NCI-H1436 treated with DMSO at 0.1 percent for 48 hours (cell line): ENCODE measurements at places on chromosomes 1 and 21.

DNA sequence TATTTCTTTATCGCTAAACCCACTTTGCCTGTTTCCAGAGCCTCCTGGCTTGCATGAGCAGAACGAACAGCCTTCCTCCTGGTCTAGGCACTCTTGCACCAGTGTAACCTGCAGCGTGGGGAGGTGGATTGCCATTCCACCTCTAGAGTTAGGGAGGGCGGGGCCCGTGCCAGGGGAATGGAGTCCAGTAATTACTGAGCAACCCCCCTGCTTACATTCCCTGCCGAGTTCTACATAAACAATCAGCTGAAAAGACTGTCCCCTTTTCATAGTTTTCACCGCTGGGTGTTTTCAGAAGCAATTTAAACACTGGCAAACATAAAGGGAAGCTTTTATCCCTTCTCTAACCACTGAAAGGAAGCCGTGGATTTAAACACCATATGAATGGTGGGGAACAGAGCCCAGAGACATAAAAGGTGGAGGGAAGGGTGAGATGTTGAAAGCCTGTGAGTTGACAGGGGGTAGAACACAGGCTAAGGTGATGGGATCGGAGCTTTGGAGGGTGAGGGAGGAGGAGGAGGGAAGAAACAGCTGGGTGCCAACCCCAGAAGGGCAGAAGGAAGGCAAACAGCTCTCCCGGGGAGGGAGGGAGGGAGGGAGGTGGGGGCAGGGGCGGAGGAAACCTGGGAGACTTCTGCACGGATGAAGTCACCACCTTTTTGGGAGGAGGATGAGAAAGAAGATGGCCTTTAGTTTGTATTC lies 68.0 kb upstream of the WDR26 start:
- no peak for DNase-seq

DNA sequence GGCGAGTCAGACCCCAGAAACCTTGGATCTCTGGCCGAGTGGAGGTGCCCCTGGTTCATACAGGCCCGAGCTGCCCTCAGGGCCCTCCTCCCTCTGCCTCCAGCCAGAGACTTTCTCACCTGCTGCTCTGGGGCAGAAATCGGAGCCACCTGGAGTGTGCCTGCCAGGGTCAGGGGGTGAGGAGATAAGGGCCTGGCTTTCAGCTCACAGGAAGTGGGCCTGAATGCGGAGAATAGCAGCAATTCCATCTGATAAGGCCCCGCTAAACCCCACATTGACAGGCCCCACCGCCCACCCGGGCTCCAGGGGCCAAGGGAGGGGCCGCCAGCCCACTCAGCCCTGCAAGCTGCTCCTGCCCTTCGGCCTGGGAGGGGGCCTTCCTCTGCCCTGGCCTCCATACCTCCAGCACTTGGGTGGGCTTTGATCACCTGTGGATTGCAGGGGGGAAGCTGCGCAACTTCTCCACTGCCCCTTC lies 123.7 kb upstream of the ARHGEF16 start:
- no peak for DNase-seq

DNA sequence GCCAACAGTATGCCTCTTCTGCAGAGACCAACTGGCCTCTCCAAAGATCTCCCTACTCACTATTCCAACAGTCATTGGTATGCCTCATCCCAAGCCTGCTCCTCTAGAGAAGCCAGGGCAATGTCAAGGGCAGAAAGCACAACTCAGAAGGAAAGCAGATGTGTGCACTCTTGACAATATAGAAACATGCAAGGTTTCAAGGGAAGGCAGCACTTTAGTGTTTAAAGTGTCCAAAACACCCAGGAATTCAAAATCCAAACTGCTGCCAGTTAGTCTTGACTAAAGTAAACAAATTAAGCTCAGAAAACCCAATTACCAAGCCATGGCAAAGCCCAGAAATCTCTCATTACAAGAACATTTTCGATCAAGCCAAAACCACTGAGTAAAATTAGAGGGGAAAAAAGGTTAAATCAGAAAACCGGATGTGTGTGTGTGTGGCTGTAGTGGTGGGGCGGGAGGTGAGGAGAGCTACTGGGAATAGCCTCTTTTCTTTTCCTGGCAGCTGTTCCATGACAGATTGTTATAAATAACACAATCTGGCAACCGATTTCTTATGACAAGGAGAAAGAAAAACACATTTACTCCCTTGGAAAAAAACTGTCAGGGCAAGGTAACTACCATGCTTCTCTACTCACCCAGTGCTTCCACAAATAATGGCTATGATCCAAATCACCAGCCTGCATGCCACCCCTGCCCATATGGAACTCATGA lies 39.2 kb downstream of the EIF2B3 start:
- no peak for DNase-seq

GRCh38 chr1:31433396-31433930 lies 20.4 kb downstream of the SERINC2 start:
- DNase-seq, result no peak

DNA sequence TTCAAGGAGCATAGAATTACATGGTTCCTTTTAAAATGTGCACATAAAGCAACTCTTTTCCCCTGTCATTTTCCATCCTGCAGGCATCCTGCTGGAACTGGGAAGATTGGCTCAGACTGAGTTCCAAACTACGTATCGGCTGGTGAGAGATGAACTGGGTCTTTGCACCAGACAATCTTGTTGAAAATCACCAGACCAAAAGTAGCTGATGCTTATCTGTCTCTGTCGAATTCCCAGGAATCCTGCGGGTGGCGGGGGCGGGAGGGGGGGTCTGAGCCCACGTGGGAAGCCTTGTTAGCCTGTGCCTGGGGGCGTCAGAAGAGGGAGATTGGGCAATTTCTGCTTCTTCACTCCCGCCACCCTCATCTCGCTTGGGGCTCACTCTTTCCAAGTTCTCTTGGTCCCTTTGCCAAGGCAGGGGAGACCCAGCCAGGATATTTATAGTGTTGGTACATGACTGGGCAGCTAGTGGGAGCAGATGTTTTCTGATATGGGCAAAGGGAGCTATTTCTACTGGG lies 90.1 kb upstream of the SLC25A33 start:
- no peak for DNase-seq

- no peak for DNase-seq
Measured at GRCh38 chr1:228314658-228315483, 91.8 kb downstream of the TRIM11 start.

DNA sequence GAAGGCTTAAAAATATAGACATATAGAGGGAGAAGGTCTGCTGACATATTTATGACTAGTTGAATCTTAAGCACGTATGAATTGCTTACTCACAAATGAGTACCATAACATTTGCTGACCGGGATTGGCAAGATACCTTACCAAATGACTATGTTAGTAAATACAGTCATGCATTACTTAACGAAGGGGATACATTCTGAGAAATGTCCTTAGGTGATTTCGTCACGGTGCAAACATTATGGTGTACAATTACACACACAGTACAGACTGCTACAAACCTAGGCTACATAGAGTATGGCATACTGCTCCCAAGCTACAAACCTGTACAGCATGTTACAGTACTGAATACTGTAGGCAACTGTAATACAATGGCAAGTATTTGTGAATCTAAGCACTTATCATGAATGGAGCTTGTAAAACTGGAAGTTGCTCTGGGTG lies 19.4 kb upstream of the UBE2U start:
- no peak for DNase-seq

DNA sequence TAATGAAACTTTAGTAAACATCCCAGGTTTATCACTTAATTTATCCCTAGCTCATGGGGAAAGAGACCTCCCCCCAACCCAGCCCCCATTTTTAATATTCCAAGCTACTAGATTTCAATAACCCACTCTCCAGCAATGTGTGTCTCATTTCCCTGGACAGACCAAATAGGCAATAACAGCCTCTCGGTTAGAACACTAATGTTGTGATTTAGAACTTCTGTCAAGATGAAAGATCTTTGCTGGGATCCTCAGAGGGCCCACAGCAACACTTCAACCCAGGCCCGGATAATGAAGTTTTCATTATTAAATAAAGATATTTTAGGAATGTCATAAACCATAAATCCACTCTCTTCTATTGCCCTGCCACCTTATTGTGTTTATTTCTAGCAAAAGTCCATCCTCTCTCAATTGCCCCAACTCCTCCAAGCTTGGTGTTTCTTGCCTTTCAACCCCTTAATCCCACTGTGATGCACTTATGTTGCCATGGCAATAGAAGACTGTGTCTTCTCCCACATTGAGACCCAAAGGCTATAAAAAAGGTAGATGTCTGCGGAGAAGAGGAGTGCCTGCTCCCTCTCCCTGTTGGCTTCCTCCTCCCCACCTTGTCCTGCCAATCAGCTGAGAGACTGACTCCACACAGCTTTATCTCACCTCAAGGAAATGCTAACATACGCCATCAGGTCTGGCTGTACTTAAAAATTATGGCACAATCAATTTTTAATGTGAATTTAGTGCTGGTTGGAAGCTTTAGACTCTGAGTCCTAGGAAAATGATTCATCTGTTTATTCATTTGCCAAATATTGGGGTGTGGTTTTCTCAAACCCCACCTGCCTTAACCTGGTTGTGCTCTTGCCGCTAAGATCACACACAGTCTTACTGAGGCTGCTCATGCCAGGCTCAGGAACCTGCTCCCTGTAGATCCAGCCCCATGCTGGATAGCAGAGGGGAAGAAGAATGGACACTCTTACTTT lies 258.3 kb upstream of the CAMK1G start:
- no peak for DNase-seq

GRCh38 chr1:107467286-107467685 lies 326.4 kb downstream of the NTNG1 start:
- no peak for DNase-seq

DNA sequence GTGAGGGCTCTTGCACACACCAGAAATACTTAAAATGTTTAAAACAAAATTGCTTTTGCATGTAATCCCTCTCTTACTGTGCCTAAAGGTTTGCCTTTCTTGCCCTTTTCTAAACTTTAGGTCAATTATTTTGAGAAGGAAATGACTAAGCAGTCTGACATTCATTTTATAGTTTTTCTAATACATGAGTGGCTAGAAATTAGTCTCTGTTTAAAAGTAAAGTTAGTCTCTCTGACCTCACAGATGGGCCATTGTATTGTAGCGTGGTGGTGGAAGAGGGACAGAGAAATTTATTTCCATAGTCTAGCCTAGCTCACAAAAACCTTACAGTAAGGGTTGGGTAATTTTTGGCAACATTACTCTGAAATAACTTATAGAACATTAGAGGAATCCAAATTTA lies 3.6 kb upstream of the COL11A1 start:
- DNase-seq, result no peak

DNA sequence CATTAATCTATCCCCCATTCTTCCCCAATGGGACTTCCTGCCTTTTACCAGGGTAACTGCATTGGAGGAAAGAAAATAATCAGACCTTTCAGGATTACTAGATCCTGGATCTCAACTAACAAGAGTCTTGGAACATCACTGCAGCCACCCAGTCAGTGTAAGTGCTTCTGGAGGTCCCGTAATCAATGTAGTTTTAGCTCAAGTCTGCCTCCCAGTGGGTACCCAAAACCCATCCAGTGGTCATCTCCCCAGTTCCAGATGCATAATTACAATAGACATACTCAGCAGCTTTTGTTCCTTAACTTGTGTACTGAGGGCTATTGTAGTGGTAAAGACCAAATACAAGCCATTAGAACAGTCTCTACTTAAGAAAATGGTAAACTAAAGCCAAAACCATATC lies 319.1 kb downstream of the GPATCH2 start:
- no peak for DNase-seq

GRCh38 chr1:24910751-24911650 lies 19.1 kb downstream of the RUNX3 start:
- no peak for DNase-seq

DNA sequence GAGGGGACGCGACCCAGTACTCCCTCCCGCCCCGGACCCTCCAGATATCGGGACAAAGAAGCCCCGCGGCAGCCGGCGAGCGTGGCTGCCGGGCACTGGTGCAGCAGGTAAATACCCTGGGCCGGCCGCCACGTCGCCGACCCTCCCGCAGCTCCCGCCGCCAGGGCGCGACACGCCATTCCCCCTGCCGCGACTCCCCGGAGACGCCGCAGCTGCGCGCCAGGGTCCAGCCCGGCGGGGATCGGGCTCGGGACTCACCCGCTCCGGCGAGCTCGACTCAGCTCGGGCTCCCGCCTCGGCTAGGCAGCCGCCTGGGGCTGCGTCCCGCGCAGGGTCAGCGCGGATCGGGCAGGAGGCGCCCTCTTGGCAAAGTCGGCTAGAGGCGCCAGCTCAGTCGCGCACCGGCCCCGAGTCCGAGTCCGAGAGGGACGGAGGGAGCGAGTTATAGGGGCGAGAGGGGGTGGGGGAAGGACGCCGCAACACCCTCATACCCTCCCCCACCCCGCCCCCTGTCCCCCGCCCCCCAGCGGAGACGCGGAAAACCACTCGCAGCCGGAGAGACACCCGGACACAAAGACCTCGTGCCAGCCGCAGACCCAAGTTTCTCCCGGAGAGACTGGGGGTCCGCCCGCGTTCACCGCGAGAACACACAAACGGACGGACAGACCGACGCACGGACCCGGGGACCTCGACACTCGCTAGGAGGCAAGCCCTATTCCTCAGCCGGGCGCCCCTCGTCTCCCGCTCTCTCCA lies 985 bp downstream of the SYT6 start:
- no peak for DNase-seq

GRCh38 chr1:203359010-203359571 lies 8.2 kb upstream of the FMOD start:
- DNase-seq, result no peak
